ENCODE measurements at places on chromosomes 6 and 20.

- DNase-seq = no peak
These were observed 119.4 kb upstream of the PRND start for GRCh38 chr20:4602297-4602631.

DNA sequence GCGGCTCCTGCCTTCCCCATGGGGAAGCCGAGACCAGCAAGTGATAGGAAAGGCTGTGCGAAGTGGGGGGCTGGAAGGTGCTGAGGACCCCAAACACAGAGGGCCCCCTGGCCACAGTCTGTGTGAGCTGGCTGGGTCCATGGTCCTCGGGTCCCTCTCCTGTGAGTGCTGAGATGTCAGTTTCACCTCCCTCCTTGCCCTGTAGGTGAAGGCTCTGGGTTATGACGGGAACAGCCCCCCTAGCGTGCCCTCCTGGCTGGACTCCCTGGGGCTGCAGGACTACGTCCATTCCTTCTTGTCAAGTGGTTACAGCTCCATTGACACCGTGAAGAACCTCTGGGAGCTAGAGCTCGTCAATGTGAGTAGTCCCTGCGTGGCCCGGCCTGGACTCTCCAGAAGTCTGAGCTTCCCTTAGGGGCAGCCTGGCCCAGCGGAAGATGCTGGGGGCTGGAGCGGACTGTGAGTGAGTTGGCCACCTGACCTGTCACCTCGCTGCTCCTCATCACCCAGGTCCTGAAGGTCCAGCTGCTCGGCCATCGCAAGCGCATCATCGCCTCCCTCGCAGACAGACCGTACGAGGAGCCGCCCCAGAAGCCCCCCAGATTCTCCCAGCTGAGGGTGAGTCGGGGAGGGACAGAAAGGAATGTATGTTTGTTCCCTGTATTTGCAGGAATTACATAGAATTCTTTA lies 61.7 kb downstream of the TCP11 start:
- DNase-seq = no peak

DNA sequence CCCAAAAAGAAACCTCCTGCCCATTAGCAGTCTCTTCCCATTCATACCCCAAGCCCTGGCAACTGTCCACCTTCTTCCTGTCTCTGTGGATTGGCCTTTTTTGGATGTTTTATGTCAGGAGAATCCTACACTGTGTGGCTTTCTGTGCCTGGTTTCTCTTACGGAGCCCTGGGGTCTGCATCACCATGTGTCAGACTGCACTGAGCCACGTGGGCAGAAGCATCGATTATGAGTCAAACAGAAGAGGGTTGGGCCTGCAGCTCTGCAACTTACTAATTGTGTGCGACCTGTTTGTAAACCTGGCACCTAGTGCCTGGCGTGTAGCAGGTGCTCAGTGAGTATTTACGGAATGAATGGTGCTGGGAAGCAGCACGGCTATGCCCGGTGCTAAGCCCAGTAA lies 62.6 kb downstream of the IGF2R start:
- no peak for DNase-seq

DNA sequence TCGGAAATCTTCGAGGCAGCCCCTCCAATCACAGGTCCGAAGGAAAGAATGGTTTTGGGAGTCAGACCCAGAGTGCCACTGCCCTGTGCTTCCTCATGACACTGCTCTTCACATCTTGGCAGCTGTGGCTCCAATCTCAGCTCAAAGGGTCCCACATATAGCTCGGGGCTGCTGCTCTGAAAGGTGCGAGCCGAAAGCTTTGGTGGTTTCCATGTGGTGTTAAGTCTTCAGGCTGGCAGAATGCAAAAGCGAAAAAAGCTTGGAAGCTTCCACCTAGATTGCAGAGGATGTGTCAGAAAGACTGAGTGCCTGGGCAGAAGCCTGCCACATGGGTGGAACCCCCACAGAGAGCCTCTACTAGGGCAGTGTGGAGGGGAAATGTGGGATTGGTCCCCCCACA lies 314.3 kb upstream of the CHD6 start:
- no peak for DNase-seq

- DNase-seq = no peak
These were observed 15.2 kb upstream of the AMD1 start for GRCh38 chr6:110859335-110859792.

- DNase-seq = no peak
These were observed 26.3 kb upstream of the UBR2 start for GRCh38 chr6:42537536-42537935.

GRCh38 chr6:51045548-51045947 lies 226.9 kb downstream of the TFAP2B start:
- DNase-seq = no peak

GRCh38 chr6:41404182-41404845 lies 68.9 kb downstream of the NCR2 start:
- no peak for DNase-seq

DNA sequence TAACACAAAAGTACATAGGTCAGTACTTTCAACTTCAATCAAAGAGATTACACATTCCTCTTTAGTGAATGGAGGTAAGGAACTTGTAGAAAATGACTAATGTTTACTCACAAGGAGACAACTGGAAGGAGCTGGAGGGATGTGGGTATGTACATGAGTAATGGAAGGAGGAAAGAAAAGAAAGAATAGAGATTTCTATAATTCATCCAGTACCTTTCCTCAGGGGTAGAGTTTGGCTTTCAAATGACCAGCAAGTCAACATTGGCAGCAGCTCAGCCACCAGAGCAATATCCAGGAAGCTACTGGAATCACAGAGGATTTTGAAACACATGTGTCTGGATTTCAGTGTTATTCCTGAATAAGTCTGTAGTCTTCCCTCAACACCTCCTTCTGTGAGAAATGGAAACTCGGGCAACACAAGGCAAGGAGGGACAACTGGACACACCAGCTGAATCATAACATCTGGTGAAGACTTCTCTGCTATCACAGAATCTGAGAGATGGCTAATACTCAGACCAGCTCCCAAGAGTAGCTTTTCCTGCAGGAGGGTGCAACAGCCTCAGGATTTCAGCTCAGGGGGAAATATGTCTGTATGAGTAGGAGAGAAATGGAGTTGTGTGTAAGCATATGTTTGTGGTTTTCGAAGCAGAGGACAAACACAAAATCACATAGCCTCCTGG lies 98.8 kb downstream of the HAO1 start:
- no peak for DNase-seq

DNA sequence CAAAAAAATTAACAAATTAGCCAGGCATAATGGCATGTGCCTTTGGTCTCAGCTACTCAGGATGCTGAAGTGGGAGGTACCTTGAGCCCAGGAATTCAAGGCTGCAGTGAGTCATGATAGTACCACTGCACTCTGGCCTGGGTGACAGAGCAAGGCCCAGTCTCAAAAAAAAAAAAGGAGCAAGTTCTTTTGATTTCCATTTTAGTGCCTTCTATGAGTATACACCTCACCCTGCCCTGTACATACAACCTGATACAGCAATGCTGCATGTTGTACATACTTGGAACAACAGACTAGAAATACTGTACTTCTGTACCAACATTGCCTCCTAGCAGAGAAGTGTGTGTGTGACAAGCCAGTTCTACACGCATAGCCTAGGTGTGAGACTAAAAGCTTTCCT lies 97.3 kb upstream of the CARMIL1 start:
- no peak for DNase-seq

- DNase-seq = no peak
These were observed at the start of gene F13A1 for GRCh38 chr6:6319952-6320811. F13A1 (minus strand) TSS chr6:6320662; CDS start chr6:6318664, 1,998 bp downstream.

GRCh38 chr6:79404261-79404660 lies 133.0 kb downstream of the LCA5 start:
- no peak for DNase-seq

DNA sequence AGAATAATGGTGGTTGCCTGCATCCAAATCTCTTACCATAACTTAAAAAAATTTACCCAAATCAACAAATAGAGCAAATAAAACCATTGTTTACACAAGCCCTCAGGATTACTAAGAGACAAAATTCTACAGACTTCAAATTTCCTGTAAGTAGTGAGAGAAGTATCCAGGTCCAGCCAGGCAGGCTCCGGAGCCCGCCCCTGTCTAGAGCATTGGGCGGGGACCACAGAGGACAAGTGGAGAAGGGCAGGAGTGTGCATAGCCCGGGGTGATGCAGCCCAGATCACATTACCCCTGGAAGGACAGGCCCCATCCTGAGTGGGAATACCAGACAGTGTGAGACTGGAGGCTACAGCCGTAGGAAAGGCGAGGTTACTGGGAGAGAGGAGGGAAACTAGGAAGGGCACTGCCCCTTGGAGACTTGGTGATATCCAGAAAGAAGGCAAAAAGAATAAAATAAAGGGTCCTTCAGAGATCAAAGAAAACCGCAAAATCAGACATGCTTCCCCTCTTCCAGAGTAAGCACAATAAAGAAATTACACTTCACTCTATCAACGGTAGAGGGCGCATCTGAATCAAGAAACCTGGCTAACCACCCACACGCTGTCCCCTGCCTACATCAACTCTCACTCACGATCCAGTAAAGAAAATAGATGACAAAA lies 26.6 kb downstream of the RIN2 start:
- DNase-seq = peak; percentile 25

- no peak for DNase-seq
These were observed 7.5 kb upstream of the IP6K3 start for GRCh38 chr6:33754222-33754621.

- no peak for DNase-seq
These were observed 74.9 kb downstream of the MAP3K4 start for GRCh38 chr6:161066511-161066910.

GRCh38 chr20:10842116-10842515 lies 168.3 kb upstream of the JAG1 start:
- DNase-seq = no peak

- DNase-seq = no peak
These were observed 74.9 kb downstream of the ANKEF1 start for GRCh38 chr20:10109641-10110040.

GRCh38 chr6:11329726-11330412 lies 97.4 kb upstream of the NEDD9 start:
- DNase-seq = no peak

- DNase-seq = no peak
These were observed 108.0 kb downstream of the ZMYND8 start for GRCh38 chr20:47248448-47248966.

DNA sequence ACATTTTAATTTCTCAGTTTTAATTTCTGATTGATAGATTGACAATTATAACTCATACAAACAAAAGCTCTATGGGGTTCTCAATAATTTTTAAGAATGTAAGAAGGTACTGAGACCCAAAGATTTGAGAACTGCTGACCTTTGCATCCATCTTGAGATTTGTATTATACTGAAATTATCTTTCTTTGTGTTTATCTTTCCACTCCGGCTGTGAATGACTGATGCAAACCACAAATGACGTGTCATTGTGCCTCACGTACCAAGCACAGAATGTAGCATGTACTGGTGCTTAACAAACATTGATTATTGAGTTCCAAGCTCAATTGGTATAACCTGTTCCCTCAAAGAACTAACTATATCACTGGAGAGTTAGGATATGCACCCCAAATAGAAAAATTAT lies 152.1 kb upstream of the SMLR1 start:
- peak; percentile 19 for DNase-seq

DNA sequence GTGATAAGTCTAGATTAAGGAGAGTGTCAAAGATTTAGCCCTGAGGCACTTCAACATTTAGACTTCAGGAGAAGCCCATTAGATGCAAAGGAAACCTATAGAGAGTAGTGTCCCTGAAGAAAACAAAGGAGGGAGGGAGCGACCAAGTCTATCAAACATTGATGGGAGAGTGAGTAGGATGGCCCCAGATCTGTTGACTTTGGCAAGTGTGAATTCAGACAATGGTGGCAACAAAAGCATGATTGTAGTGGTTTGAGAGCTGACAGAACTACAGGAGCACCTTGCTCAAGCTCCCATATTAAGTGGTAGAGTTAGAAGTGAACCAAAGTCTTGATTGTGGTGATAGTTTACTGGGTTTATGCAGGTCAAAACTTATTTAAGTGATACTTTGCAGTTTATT lies 979 bp upstream of the ABCF1 start:
- no peak for DNase-seq
